ENCODE measurements at places on chromosomes 5 and 9.
A peak's percentile ranks its signal among the peaks of the same experiment; 100 is the strongest.

DNA sequence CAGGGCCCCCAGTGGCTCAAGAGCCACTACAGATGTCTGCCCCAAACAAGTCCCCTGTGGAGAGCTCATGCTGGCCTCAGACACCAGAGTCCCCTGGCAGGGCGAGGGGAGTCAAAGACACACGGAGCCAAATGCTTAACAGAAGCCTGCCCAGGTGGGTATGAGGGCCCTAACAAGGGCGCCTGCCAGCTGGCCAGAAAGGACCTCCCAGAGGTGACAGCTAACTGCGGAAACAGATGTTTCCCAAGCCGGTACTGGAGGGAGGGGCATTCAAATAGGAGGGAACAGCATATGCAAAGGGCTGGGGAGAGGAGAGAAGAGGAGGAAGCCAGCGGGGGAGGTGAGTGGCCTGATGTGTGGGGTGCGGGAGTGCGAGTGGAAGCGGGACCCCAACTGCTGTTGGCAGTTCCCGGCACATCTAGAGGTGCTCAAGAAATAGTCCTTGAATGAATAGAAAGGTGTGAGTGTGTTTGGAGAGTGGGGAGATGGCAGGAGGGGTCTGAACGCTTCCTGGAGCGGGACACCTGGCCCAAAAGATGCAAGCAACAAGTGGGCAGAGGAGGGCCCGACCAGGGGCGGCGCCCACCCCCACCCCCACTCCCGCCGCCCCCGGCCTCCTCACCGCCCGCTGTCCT is 824 bp downstream of the MXD3 start:
- DNase-seq: peak; percentile 17

- DNase-seq: no peak
Observed at GRCh38 chr9:21499912-21500311, 17.8 kb upstream of the IFNE start.

GRCh38 chr9:13111778-13112177 is 167.7 kb downstream of the MPDZ start:
- DNase-seq: no peak

DNA sequence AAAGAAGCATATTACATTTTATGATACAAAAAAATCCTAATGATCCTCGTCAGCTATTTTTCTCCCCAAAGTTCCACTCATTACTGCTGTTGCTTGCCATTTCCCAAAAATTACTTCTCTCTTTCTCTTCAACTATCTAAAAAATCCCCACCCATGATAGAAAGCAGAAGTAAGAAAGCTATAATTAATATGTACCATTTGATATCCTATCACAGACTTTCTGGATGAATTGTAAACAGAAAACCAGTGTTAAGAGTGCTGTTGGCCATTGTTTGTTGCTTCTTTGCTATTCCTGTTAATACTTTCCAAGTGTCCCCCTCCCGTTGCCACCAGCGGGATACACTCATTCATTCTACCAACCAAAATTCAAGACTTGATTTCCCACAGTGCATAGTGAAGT is 136.3 kb upstream of the SMARCA2 start:
- DNase-seq: no peak

GRCh38 chr5:125180231-125180829 is 433.9 kb upstream of the ZNF608 start:
- DNase-seq: no peak

DNA sequence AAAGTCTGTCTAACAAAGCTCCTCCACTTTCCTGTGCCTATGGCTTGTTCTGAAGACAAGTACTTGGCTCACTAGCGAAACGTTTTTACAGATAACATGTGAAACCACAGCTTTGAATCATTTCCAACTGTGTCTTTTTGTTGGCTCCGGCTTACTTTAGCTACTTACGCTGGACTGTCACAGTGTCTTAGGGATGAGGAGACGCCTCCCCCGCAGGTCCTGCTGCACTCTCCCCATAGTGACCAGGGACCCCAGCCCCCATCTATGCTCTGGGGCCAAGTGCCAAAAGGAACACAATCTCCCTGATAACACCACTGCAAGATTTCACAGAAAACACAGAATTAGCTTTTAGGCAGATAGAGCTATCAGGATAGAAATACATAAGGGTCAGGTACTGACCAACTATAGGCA is 219.1 kb downstream of the ADAMTS6 start:
- DNase-seq: no peak

DNA sequence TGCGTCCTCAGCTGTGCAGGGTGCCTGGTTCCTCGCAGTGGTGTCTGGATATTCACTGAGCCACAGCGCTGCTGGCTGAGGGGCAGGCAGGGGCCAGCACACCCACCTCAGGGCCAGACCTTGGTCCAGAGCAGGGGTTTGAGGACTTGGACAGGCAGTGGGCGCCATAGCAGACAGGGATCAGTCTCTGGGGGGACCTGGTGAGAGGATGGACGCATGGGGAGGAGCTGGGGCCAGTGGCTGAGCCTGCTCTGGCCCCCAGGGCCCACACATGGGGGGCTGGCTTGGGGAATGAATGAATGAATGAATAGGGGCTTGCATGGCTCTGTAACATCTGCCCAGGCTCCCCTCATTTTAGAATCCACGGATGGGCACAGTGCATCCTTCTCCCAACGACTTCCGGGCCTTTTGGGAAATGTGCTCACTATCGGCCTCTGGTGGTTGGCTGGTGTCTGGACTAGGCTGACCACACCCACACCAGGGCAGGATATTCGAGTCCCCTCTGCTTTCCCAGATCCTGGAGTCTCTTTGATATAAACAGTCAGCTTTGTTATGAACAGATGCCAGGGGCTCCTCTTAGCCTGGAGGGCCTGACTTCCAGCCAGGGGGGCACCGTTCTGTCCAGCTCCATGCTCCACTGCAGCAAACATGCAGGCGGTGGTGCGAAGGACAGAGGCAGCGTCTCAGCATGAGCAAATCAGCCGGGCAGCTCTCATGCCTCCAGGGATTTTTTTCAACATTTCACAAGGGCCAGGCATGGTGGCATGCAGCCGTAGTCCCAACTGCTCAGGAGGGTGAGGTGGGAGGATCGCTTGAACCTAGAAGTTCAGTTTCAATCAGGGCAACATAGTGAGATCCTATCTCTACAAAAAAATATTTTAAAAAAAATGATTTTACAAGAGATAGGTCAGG is 62.6 kb downstream of the NEK6 start:
- peak; percentile 66 for DNase-seq

- no peak for DNase-seq
Observed at GRCh38 chr5:158807946-158808345, 291.8 kb downstream of the EBF1 start.

GRCh38 chr9:91220491-91221135 is 141.1 kb downstream of the AUH start:
- DNase-seq: no peak

DNA sequence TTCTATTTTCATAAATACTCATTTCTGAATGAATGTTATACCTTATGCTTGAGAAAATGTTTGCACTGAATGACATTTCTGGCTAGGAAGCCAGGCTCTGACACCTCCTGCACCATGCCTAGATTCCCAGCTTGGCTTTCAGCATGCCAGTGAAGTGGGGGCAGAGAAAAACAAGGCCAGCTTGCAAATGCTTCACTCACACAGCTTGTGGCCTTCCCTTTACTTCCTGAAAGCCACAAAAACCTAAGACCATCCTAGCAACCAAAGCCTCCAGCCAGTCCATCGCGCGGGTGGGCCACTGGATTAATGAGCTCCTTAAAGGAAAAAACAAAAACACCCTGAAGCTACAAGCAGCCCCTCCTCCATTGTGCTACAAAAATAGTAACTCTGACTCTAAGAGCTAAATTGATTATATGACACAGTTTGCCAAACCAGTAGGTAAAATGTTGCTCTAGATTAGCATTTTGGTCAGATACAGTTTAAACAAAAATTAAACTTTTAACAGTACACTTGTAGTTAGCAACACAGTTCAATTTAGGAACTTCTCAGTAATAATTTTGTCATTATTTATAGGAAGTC is 159.9 kb downstream of the TSSK1B start:
- DNase-seq: no peak

DNA sequence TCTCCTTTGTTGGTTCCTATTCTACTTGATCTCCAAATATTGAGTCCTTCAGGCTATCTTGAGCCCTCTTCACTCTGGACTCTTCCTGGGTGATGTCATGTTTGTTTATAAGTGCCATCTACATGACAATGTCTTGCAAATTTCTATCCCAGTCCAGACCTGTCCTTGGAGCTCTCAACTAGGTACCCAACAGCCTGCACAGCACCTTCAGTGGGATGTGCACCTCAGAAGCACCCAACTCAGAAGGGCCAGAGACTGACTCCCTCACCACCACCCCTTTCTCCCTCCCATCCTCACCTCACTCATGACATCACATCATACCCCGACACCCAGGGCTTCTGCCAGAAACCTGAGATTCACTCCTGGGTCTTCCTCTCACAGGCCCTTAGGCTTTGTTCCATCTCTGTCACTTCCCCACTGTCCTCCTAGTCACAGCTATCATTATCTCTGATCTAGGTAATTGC is 14.4 kb downstream of the TXN start:
- no peak for DNase-seq

GRCh38 chr5:40775085-40775845 is 19.5 kb upstream of the TTC33 start:
- DNase-seq: no peak

- no peak for DNase-seq
Observed at GRCh38 chr5:73155271-73156222, 17.4 kb upstream of the TMEM174 start.

DNA sequence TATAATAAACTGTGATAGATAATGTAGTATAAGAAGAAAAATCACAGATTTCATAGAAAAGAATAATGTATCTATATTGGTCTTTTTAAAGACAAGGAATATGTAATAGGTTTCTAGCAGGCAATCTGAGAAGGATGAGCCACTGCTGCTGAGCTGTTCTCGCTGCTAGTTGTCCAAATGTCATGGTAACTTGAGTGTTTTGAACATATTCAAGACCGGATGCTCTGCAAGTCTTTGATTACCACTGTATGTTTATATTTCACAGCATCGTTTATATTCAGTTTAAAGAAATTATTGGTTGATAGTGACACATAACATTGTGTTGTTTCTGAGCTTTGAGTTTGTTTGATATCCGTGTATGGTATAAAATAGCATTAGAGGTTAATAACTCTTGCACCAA is 9.6 kb downstream of the C5orf47 start:
- no peak for DNase-seq
